CD8-positive, alpha-beta memory T cell (primary cell): ENCODE measurements at places on chromosomes 2 and 18. TPM values are rescaled to one million over a fixed set of nuclear protein-coding genes. Genes with fewer than 3 reads are reported as not detected.

The SERPINB11 gene
- total RNA-seq: not detected

The TNP1 gene
- not detected for total RNA-seq

The CNGA3 gene
- total RNA-seq: not detected

- H3K36me3 ChIP-seq: no peaks in the 10 kb centered on the region
- no peak overlapping the region for H3K4me3 ChIP-seq
- no peaks in the 10 kb centered on the region for H3K27me3 ChIP-seq
Observed at GRCh38 chr2:149902081-149902480, 314.5 kb upstream of the MMADHC start.

DNA sequence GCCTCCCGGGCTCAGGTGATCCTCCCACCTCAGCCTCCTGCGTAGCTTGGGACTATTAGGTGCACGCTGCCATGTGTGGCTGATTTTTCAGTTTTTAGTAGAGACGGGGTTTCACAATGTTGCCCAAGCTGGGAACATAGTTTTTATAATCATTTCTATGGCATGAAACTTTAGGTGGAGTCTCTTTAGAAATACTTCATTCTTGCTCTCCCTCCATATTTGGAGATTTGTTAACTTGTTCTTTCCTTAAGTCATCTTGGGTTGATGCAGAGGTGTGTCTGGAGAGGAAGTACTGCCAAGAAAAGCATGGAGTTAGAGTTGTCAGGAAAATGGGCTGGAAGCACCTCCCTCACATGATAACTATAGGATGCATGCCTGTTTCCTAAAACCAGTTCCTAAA lies 17.4 kb downstream of the ZNF532 start:
- no peaks in the 10 kb centered on the region for H3K36me3 ChIP-seq
- no peak for DNase-seq
- H3K27ac ChIP-seq: no peak overlapping the region

DNA sequence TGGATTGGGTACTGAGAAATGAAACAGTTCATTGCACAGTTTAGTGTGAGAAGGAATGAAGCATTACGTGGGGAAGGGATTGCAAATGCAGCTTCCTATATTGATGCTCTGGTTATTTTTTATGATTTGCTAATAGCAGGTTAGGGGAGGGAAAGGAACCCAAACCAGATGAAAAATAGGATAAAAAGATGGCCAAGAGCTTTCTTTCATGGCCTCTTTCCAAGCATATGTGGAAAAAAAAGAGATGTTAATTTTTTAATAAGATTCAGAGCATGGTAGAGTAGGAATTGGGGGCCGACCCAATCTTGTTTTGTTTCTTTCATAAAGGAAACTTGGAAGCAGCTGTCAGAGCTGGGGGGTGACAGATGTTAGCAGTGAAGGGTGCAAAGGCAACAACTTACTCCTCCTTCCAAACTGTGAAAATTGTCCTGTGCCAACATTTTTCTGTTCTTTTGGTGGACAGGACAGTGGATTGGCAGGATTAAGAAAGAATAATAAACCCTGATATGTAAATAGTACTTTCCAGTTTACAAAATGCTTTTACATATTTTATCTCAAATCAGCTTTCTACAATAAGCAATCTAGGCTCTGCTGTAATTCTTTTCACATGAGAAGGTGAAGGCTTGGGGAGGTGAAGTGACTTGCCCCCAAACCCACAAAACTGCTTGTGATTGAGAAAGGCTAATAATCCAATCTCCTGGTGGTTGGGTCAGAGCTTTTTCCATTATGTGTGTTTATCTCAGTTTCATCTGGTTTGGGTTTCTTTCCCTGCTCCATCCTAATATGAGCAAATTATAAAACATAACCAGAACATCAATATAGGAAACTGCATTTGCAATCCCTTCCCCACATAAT lies 270.1 kb downstream of the ETAA1 start:
- no peak for DNase-seq
- no peaks in the 10 kb centered on the region for H3K36me3 ChIP-seq
- H3K4me1 ChIP-seq: no peaks in the 10 kb centered on the region
- no peak overlapping the region for H3K27ac ChIP-seq
- no peak overlapping the region for H3K4me3 ChIP-seq

DNA sequence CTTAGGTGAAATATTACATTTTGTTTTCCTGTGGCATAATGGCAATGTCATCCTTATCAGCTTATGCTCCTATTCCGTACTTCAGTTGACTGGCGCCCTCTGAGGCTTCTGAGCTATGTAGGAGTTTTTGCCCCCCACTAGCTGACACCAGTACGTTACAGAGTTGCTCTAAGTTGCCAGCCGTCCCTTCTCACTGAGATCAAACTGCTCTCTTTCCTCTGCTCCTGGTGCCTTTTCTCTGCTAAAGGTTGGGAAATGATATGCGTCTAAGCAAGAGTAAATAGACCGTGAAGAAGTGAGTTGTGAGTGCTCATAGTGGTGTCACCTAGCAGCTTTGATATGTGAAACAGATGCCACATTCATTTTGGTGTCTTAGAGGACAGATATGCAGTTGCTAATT lies 99.2 kb downstream of the RAPGEF4 start:
- no peaks in the 10 kb centered on the region for H3K4me1 ChIP-seq
- H3K27ac ChIP-seq: no peak overlapping the region
- H3K4me3 ChIP-seq: no peak overlapping the region
- H3K36me3 ChIP-seq: no peaks in the 10 kb centered on the region
- DNase-seq: no peak
- H3K27me3 ChIP-seq: no peaks in the 10 kb centered on the region
